ENCODE measurements at places on chromosomes 16 and 17.

- ATAC-seq = no peak
Measured at GRCh38 chr17:66715745-66716156, 119.2 kb upstream of the CACNG5 start.

- no peak for ATAC-seq
Measured at GRCh38 chr17:351449-351738, 1.2 kb downstream of the RPH3AL start.

DNA sequence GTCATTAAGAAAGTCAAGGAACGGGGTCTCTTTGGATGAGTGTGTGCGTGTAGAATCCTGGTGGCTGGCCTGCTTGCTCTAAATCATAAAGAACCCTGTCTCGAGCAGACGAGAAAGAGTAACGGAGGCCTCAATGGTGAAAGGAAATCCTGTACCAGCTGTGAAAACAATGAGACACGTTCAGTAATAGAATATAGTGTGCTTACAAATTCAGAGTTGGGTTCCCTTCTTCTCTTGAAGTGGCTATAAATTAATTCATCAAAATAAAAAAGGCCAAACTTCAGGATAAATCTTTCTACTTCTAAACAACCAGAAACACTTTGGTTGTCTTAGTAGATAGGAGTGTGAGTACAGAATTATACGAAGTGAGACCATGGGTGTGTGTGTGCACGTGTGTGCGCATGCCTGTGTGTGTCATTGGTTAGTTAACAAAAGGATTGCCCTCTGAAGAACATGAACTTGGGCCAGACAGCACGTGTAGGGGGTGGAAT, 48.5 kb downstream of the WWOX start:
- no peak for ATAC-seq

DNA sequence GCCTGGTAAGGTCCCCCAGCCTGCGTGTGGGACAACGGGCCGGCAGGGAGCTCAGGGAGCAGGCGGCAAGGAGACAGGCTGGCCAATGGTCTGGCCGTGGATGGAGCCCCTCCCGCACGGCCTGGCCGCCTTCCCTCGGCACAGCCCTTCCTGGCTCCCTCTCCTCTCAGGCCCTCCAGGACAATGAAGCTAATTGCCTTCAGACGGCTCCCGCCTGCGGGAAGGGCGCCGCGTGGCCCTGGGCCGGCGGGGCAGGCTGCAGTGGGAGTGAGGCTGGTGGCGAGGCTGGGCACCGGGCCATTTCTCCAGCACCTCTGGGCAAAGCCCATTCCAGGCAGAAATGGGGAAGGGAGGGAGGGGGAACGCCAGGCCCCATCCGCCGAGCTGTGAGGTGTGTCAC, 50.9 kb downstream of the ENGASE start:
- ATAC-seq = no peak

DNA sequence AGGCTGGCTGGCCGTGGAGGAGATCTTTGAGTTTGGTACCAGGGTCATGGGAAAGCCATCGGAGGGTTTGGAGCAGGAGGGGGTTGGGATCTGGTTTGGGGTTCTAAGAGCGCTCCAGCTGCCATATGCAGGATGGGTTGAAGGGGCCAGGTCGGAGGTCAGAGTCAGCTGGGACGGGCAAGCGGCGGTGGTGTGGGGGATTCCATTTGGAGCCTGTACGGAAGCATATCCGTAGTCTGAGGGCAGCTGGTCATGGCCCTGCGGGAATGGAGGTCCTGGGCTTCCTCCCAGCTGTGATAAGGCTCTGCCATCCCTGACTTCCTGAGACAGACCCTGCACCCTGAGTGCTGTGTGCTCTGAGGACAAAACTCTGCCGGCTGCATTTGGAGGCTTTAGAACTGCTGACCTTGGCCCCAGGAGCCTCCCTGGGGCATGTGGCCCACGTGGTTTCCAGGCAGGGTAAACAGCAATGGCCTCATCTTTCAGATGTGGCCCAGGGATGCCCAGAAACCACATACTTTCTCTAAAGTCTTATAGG, 46.5 kb downstream of the ATP2C2 start:
- no peak for ATAC-seq

DNA sequence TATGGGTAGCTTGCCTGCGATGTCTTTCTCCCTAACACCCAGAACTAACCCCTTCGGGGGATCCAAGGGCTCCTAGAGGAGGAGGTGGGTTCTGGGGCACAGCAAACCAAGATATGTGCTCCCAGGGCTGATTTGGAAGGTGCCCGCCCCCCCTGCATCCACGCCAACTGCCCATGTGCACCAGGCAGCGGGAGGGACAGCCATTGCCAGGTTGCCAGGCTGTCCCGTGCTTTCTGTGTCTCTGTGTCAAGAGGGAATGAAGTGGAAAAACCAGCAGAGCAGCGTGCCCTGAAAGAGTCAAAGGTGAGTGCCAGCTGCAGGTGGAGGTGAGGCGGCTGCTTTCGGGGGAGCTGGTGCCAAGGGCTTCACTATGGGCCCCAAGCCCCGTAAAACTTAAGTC, 6.4 kb downstream of the TEKT5 start:
- ATAC-seq = no peak

GRCh38 chr16:4227040-4227332, 14.9 kb downstream of the SRL start:
- no peak for ATAC-seq

DNA sequence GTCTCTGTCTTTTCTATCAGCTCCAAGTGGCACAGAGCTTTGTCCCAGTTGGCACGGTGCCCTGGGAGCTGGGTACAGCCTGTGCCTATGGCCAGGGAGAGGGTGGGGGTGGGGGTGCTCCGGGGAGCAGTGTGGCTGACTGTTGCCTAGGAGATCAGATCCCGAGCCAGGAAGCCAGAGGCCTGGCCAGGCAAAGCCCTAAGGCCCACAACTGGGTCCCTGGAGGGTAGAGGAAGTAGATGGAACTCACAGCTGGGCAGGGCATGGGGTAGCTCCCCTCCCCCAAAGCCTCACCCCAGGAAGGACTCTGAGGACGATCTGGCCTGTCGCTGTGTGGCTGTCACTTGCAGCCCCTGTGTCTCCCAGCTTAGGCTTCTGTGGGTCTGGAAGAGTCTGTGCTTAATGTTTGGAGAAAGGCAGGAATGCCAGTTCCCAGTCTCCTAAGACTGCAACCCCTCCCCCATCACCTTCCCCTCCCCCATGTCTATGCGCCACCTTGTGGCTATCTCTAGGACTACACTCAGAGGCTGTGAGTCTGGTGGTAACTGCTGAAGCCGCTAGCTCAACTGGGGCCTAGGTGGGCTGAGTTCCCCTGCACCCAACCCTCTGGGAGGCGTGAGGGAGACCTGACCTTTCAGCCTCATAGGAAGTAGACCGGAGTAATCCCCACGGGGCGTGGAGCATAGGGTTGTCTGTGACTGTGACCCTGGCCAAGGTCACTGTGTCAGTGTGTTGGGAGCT, 12.6 kb downstream of the THRA start:
- peak; percentile 75 for ATAC-seq

- no peak for ATAC-seq
Measured at GRCh38 chr16:85625485-85626117, 12.5 kb downstream of the GSE1 start.

DNA sequence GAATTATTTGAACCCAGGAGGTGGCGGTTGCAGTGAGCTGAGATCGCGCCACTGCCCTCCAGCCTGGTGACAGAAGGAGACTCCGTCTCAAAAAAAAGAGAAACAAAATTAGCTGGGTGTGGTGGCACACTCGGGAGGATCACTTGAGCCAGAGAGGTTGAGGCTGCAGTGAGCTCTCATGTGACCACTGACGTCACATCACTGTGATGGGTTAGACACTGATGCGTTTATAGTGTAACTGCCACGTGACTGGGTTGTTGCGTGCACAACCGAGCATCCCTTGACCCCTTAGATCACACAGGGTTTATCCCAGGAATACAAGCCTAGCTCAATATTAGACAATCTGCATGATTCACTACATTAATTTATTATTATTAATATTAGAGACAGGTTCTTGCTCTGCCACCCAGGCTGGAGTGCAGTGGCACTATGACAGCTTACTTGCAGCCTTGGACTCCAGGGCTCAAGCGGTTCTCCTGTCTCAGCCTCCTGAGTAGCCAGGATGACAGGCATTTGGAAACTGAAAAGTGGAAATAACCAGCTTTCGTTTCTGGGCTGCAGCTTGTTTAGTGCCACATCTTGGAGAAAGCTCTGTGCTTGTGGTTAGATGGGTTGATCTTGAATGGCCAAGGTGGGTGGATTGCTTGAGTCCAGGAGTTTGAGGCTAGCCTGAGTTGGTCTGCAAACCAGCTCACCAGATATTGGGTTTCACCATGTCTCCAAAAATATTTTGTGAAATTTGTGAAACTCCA, 26.4 kb upstream of the ABR start:
- peak; percentile 65 for ATAC-seq

DNA sequence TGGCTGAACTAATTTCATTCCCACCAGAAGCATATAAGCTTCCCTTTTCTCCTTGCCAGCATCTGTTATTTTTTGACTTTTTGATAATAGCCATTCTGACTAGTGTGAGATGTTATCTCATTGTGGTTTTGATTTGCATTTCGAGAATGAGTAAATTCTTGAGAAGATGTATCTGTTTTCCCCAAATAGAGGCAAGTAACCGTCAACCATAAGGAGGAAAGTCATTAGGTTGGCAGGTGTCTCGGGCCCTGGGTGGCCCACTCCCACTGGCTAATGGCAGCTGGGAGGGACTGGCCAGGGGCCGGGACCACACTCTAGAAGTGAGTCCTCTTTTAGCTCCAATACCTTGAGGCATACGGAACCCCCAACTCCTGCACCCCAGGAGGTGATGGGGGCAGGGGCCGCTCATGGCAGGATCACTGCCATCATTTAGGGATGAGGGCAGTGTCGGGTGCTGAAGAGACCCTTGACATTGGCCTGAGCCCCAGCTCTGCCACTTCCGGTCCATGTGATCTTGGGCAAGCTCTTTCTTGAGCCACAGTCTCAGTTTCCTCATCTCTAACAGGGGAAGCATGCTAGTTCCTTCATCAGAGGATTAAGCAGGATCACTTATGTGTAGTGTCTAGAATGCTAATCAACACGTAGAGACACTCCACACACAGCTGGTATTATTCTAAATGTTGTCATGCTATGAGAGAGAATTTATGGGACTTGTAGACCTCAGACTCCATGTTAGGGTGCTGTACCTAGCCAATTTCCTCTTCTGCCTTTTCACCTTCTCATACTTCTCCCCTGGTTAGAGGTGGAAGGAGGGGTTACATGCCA, 44.3 kb downstream of the RGS9 start:
- ATAC-seq = peak; percentile 88

GRCh38 chr16:64996641-64997040, 125.2 kb downstream of the CDH11 start:
- no peak for ATAC-seq

GRCh38 chr17:32485261-32486110, 1.3 kb upstream of the CDK5R1 start:
- ATAC-seq = no peak

DNA sequence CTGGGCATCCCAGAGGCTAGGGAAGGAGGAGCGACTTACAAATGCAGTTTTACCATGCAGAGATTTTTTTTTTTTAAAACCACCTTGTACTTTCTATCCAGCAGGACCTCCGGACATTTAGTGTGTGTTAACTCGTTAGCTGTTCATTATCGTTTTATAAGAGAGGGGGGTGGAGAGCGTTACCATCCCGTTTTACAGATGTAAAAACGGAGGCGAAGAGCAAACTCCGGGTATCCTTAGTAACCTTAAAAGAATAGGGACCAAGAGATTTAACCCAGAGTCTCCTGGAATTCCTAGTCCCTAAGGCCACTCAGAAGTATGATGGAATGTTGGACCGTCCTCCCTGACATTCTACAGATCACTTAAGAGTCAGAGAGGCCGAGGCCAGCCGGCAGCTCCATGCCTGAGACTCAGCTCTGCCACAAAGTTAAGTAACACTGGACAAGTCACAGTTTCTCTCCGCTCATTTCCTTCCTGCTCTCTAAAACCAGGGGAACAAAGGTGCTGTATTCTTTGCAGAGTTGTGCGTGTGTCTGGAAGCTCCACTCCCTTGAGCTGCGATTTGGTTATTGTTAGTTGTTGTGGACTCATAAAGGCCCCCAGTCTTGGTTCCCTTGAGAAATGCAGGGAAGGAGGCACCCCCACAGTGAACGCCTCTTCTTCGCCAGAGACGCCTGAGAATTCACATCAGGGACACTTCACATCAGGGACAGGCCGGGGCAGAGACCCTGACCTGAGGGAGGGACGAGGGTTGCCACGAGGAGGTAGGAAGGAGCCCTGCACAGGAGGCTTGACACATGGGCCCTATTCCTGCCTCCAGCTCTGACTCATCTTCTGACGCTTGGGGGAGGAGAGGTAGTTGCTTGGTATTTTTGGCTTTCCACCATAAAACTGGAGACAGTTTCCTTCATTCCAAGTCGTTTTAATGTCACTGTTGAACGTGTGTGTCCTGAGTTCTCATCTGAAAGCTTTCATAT, 1.2 kb downstream of the DUSP14 start:
- ATAC-seq = no peak

DNA sequence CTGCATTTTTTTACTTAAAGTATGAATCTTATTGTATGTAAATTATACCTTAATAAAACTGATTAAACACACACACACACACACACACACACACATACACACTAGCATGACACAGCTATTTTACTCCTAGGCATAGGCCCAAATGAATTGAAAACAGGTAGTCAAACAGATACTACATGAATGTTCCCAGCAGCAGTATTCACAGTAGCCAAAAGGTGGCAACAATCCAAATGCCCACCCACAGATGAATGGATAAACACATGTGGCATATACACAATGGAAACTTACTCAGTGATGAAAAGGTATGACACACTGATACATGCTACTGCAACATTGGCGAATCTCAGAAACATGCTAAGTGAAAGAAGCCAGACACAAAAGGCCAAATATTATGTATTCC, 223.5 kb downstream of the CYB561 start:
- ATAC-seq = no peak

DNA sequence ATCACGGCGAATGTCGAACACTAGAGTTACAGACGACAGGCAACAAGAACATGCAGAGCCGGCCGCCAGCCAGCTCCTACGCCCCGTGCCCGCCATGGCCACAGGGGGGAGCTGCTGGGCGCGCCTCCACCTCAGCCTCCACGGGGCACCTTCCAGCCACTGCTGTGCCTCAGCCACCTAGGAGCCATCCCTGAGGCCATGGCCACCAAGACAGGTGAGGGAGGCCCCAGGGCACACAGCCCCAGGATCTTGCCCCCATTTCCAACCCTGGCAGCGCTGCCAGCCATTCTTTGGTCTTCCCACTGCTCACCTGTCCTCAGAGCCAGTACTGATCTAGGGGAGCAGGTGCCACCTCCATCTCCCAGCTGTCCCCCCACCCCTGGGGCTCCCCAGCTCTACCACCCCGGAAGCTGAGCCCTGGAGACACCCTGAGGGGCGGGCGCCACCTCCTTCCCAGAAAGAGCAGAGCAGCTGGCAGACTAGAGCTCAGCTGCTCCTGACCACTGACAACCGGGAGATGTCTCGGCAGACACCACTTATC, 11.8 kb downstream of the GNPTG start:
- peak; percentile 91 for ATAC-seq

DNA sequence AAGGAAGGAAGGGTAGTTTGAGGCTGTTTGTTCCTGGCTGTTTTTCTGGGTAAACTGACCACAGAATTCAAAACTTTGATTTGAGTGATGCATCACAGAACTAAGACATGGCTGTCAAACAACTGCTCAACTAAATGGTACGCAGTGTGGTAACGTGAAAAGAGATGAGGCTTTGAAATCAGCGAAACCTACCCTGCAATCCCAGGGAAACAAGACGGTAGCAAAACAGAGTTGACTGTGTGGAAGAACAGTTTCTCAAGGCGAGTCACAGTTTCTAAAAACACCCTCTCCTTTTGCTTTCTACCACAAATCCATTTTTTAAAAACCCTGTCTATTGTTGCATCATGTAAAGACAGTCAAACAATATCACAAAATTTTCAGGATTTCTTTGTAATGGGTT, 156.0 kb upstream of the MAF start:
- no peak for ATAC-seq

GRCh38 chr17:55458287-55458900, 36.8 kb upstream of the MMD start:
- no peak for ATAC-seq

Data from stimulated activated memory B cell treated with anti-CD40 and anti-IgM and Interleukin-4, amounts not matched to agents 10 μg/mL and 1 μg/mL and 100 μg/mL, for 72 hours (primary cell).